D721Med (cell line): ENCODE measurements at places on chromosomes 2 and 18.

- no peak for DNase-seq
Observed at GRCh38 chr2:172986040-172986439, 89.6 kb upstream of the MAP3K20 start.

DNA sequence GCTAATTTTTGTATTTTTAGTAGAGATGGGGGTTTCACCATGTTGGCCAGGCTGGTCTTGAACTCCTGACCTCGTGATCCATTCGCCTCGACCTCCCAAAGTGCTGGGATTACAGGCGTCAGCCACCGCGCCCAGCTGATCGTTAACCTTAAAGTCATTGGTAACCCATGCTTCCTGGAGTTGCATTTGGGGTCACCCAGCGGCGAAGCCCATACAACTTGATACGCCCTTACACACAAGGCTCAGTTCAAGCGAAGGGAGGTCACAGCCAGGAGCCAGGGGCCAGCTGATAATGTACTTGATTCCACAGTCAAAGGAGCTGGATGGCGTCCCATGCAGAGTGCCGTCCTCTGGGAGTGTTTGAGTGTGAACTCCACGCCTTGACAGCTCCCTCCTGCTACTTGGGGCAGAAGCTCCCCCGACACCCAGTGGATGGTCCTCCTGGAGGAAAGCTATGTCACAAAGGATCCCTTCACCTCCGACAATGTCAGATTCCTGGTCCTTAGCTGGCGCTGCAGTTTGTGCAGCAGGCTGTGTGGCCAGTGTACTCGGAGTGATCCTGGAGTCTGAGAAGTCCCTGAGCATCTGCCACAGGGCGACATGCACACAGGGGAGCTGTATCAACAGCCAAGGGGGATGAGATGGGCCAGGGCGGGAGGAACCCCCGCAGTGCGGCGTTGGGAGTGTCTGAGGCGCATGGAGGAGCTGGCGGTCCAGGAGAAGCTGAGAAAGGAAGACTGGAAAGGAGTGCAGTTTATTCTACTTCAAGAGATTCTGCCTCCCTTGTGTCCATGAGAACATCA, 7.9 kb downstream of the CLHC1 start:
- DNase-seq = no peak

DNA sequence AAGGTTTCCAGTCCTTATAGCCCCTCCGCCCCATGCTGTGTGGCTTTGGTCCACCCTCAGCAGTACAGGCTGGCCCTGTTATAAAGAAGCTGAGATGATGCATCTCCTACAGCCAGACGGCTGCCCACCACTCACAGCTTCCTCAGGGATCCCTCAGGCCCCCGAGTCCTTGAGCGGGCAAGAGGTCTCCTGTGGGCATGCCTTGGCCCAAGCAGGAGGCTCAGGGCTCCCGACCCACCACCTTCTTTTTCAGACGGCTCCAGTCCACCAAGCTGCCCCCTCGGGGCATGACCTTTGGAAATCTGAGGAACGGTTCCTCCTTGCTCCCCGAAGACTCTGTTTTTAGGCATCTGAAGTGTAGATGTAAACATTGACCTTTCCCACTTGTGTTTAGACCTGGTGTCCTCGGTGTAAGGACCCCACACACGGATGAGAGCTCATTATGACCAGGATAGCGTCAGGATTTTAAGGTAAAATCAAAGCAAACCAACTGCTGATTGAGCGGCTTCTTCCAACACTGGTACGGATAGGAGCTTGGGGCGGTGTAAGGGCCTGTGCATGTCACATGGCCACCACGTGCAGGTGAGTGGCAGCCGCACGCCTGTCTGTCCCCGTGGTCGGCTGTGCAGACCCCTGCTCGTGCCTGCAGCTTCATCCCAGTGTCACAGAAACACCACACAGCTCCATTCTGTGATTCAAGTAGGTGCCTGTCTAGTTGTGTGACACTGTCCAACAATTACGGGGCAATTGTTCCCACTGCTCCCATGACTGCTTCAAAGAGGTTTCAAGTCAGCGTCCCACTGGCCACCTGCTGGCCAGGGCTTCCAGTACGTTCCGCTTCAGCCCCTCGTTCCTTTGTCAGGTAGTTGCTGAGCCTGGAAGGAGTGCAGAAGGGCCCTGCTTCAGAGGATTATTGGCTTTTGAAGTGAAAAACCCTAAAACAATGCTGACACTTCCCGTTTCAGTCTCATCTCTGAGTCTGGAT, 74.7 kb downstream of the NDUFA10 start:
- DNase-seq = no peak

DNA sequence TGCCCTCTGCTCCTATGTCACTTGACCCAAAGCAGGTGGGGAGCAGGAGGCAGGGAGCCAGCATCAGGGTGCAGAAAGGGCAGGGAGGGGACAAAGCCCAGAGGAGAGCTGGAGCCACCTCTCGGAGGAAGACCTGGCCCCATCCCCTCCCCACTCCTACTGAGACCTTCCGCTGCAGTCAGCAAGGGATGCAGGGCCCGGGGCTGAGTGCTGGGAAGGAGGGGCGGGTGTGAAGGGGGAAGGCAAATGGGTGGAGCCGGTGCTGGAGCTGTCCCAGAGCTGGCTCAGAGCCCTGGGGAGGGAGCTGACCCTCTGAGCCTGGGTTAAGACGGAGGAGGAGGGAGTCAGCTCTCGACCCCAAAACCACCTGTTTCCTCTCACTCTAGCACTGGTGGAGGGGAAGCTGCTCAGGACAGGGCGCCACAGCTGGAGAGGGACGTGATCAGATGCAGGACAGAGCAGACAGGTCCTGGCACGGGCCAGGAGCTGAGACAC, 33.8 kb downstream of the HS1BP3 start:
- no peak for DNase-seq

DNA sequence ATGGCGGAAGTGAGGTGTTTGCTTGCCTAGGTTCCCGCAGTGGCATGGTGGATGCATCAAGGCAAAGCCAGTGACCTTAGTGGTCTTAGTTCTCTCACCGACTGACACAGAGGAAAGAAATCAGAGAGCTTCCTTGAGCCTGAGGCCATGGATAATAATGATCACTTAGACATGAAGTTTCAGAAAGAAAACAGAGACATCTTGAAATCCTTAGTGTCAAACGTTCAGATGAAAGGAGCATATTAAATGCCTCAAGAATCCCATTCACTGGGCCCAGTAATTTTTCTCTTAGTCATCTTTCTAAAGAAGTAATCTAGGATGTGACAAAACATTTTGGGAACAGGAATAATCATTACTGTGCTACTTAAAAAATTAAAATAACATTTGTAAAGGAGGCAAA, 35.2 kb downstream of the COPS8 start:
- no peak for DNase-seq

DNA sequence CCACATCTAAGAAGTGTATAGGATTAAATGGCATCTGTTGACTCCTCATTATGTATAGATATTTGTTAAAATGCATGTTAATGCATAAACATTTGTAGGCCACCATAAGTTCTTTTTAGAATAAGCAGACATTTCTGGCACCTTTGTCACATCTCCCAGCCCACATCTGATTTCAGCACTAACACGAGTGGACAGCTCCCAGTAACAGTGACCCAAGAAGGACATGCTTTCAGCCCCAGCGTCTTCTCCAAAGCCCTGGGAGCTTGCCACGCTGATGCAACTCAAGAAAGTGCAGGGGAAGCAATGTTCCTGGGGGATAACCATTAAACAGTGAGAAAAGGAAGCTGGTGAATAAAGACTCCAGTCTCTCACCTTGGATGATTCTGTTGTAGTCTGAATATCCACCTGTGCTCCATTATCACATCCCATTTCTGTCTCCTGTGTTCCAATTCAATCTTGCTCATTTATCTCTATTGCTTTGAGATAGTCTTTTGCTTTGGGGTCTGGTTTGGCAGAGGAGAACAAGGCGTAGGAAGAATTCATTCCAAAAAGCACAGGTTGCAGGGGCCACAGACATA, 182.6 kb upstream of the THSD7B start:
- DNase-seq = no peak

DNA sequence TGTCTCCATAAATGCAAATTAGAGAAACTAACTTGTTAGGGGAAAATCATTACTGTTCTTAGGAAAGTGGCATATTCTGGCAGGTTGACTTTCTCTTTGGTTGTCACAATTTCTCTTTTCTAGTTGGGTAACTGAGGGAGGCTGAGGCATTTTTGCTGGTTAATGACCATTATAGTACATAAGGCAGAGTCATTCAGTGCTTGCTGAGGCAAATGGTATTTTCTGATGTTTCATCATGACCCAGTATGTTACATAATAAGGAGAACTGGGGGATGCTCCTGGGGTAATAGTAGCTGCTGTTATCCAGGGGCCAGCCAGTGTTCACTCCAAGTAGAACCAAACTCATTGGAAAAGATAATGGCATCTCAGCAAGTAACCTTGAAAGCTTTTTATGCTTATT, 62.3 kb downstream of the ITGA6 start:
- DNase-seq = no peak

- no peak for DNase-seq
Observed at GRCh38 chr2:160411167-160411566, 82.4 kb downstream of the RBMS1 start.

DNA sequence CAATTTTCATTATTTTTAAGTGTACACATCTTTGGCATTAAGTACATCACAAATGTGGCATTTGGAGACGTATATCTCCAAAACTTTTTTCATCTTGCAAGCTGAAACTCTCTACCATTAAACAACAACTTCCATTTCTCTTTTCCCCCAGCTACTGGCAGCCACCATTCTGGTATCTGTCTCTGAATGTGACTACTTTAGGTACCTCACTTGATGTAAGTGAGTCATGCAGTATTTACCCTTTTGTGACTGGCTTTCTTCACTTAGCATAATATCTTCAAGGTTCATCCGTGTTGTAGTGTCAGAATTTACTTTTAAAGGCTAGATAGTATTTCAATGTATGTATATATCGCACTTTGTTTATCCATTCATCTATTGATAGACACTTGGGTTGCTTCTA, 17.0 kb downstream of the BABAM2 start:
- DNase-seq = no peak
